ENCODE measurements at places on chromosomes 7 and 10.

GRCh38 chr7:71491336-71491735 lies 359.4 kb downstream of the GALNT17 start:
- no peak for DNase-seq

- DNase-seq = no peak
These were observed 14.9 kb downstream of the AFAP1L2 start for GRCh38 chr10:114389426-114389825.

DNA sequence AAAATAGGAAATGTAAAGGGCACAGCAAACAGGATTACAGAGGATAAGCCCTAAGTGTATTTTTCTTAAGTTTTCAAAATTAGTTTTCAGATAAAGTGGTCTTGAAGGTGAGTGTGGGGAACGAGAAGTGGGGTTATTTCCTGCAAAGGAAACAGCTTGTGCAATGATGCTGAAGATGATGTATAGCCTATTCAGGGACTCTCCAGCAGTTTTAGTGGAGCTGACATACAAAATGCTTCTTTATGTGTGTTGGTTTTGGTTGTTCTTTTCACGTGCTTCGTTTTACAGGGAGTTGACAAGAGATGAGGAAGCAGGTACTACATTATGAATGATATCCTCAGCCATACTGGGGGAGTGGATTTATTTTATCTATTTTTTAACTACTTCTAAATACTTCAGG lies 20.5 kb downstream of the CASD1 start:
- no peak for DNase-seq

DNA sequence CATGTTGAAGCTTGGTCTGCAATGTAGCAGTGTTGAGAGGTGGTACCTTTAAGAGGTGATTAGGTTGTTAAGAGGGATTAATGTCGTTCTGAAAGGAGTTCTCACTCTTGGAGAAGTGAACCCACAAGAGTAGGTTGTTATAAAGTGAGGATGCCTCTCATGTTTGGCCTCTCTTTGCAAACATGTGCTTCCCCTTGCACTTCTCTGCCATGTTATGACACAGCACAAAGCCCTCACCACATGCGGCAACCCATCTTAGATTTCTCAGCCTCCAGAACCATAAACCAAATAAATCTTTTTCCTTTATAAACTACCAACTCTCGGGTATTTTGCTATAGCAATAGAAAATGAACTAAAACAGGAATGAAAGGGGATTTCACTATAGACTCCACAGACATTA lies 66.3 kb downstream of the KMT2C start:
- DNase-seq = no peak

DNA sequence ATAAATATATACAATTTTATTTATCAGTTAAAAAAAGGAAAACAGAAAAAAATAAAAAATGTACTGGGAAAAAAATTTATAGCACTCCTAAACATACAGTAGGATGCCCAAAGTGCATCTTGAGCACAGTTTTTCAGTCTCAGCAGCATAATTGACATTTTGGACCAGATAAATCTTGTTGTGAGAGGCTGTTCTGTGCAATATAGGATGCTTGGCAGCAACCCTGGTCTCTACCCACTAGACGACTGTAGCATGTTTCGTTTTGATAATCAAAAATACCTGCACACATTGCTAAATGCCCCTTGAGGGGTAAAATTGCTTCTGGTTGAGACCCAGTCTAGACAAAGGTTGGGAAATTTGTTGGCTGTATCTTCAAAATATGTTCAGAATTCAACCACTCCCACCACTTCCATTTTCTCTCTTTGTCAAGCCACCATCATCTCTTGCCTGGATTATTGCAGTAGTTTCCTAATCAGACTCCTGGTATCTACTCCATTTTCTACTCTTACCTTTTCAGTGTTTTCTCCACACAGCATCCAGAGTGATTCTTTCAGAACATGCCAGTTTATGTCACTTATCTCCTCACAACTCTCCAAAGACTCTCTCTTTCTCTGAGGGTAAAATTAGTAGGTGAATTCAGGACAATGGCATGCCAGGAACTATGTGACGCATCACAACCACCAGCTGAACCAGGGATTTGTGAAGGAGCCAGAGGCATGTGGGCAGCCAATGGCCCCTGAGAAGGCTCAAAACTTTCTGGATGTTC lies 91.4 kb downstream of the GPR85 start:
- no peak for DNase-seq

GRCh38 chr10:33680036-33680435 lies 345.6 kb upstream of the NRP1 start:
- no peak for DNase-seq

DNA sequence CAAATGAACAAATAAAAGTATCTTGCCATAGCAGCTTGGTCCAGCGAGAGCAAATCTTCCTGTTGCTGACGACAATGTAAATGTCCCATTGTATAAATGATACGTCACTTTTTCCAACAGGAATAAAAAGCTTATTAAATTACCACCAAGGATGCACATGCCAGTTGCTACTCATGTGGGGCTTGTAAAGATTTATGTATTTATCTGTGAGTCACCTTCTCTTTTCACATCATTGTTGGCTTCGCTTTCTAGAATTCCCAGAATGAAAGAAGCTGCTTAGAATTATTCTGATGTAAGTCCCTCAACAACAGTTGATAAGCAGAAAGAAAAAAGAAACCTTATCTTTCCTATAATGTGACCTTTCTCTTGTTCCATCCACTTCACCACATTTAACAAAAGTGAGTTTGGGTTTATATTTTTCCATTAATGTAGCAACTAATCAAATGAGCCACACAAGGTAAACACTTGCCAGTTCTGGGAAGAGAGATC lies 22.4 kb downstream of the DNAJC12 start:
- DNase-seq = no peak

Measured in AG04450 (cell line).